ENCODE measurements at places on chromosomes 12 and 14.

GRCh38 chr12:31845613-31846322, 113.4 kb upstream of the RESF1 start:
- no peak for DNase-seq

- no peak for DNase-seq
These were observed 2.6 kb upstream of the C14orf180 start for GRCh38 chr14:104576970-104577332.

- DNase-seq: no peak
These were observed 36.6 kb downstream of the GPR135 start for GRCh38 chr14:59428581-59429012.

DNA sequence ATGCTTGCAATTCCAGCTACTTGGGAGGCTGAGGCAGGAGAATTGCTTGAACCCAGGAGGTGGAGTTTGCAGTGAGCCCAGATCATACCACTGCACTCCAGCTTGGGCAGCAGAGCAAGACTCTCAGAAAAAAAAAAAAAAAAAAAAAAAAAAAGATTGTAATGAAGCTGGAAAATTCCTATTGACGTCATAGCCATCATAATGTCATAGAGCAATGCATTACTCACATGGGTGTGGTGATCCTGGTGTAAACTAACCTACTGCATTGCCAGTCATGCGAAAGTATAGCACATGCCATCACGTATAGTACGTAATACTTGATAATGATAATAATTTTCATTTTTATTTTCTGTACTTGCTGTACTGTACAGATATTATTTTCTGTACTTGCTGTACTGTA, 42.7 kb upstream of the NID2 start:
- no peak for DNase-seq

GRCh38 chr12:98369581-98369980, 145.8 kb upstream of the TMPO start:
- no peak for DNase-seq

DNA sequence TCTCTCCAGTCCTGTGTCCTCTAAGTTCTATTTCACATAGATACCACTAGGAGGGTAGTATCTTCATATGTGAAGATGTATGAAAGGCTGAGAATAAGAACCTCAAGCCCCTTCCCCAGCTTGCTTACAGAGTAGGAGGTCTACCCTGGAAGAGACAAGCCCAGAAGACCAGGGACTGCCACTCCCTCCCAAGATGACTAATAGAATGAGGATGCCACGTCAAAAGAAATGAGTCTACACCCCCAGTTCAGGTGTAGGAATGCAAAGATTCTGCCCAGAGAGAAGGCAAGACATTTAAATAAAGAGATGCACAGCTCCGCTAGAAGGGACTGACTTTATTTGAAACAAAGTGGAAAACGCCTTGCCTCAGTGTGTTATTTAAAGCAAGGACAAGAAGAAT, 1006.0 kb upstream of the USP15 start:
- no peak for DNase-seq

DNA sequence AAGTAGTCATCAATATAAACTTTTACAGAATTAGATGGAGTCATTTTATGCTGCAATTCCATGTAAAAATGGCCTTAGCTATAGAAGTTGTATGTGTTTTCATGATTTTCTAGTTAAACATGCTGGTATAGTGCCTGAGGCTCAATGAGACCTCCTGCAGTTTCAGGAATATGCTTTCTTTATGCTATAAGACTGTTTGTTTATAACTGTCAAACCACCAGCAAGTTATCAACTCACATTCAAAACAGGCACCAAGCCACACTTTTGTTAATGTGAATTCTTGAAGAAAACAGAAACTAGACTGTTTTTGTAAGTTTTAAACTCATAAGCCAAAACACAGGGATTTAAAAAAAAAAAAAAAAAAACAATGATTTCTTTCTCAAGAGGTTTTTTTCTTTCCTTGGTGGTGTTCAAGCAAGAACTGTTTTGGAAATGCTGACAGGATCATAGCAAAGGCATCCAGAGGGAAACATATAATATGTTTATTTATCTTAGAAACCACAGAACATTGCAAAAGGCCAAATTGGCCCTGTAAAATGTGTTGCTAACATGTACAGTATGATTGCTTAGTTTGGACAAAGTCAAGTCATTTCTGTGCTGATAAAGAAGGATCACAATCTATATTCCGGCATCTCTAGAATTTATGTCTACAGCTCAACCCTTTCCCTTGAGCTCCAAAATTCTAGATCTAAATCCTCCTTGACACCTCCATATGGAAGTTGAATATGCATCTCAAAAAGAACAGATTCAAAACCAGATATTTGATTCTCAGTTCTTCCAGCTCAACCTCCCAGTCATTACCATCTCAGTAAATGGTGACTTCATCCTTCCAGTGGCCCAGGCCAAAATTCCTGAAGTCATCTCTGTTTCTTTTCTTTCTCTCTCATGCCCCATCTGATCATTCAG, 29.0 kb upstream of the LUM start:
- DNase-seq: no peak

GRCh38 chr12:27900920-27901879, 71.3 kb downstream of the PTHLH start:
- DNase-seq: no peak
